ENCODE measurements at places on chromosomes 1 and 21. TPM values are rescaled to one million over a fixed set of nuclear protein-coding genes. Genes with fewer than 3 reads are reported as not detected.

GRCh38 chr1:33842348-33842747 is 21.5 kb upstream of the HMGB4 start:
- DNase-seq = no peak
- no peak overlapping the region for H3K4me3 ChIP-seq
- H3K27me3 ChIP-seq = peaks cover 8% of the 10 kb centered on the region
- H3K27ac ChIP-seq = no peak overlapping the region
- no peaks in the 10 kb centered on the region for H3K4me1 ChIP-seq

Gene GJA9
- total RNA-seq = not detected

DNA sequence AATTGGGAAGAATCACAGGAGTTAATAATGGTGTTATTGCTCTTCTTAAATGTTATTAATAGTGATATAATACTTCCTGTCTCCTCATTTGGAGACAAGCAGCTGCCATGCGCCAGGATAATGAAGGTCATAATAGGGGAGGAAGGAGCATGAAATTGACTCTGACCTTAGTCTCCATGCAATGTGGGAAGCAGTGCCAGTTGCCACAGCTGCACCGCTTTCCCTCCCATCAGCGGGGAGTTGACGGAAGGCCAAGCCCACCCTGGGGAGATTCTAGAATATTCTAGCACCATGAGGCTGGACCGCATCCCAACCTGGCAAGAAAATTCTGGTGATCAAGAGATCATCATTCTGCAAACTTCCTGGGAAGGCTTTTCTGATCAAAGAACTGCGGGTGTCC is 11.0 kb upstream of the OLIG1 start:
- H3K36me3 ChIP-seq = no peaks in the 10 kb centered on the region

Gene PADI2
- not detected for total RNA-seq

- DNase-seq = no peak
- peaks cover 2% of the 10 kb centered on the region for H3K27me3 ChIP-seq
- no peaks in the 10 kb centered on the region for H3K4me1 ChIP-seq
- H3K27ac ChIP-seq = no peak overlapping the region
- H3K36me3 ChIP-seq = 0 out of 2 replicates have a peak, but pooled peaks cover 8% of the 10 kb centered on the region
Observed at GRCh38 chr1:178019622-178020021, 49.8 kb upstream of the SEC16B start.

Data from HFFc6 (cell line).